ENCODE measurements at places on chromosomes 4 and X.
A peak's percentile ranks its signal among the peaks of the same experiment; 100 is the strongest.

DNA sequence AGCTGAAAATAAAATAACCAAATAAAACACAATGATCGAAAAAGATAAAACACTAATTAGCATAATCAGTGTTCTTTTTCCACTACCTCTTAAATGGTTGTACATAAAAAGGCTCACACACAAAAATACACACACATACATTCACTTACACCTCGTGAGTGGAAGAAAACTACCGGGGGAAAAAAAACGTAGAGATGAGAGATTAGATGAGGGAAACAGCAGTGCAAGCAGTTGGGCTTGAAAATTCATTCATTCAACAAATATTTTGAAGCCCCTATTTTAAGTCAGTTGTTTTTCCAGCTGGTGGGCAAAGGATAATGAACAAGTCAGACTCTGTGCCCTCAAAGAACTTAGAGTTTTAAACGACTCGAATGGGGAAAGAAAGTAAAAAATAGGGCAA lies 1.0 kb downstream of the TBCK start:
- DNase-seq: no peak

GRCh38 chr4:1191621-1192020 lies 19.2 kb upstream of the SPON2 start:
- DNase-seq: no peak

DNA sequence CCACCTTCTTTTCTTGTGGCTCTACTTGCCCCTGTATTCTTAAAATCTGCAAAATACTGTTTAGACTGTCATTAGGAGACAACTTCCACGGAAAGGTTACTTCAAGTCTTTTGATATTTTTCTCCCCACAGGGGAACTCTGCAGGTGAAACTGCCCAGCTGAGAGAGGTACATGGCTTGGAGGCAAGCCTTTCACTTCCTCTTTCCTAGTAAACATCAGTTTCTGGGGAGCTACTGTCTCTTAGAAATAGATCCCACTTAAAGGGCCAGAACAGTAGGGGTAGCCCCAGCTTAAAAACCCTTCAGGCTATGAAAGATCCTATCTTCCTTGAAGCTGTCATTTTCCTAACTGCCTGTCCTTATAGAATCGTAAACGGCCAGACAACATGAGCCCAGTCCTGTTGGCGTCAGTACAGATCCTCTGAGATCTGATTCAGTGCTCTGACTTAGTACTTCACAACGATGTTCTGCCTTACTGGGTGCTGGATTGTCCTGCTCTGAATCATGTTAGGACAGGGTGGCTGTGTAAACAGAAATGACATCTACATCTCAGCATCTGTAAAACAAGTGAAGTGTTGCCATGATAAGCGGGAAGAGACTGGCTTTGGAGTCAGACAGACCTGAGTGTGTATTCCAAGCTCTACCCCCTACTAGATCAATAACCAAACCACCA lies 102.1 kb downstream of the ITIH6 start:
- DNase-seq: no peak

- DNase-seq: no peak
Observed at GRCh38 chr4:146957237-146957636, 11.6 kb upstream of the TTC29 start.

- no peak for DNase-seq
Observed at GRCh38 chr4:105712766-105713165, 4.2 kb downstream of the GSTCD start.

DNA sequence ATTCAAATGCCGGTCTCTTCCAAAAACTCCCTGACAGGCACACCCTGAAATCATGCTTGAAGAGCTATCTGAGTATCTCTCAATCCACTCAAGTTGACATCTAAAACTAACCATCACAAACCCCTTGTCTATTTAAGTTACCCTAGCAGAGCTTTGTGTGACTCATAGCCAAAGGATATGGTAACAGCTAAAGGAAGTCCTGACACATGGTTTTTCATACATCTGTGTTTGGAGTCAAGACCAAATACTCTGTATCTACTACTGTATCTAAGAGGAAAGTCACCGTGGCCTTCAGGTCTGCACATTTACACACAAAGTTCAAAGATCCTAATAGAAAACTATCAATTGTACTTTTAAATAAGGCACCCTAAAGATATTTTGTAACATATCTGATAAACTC lies 239.6 kb upstream of the VCX start:
- no peak for DNase-seq

DNA sequence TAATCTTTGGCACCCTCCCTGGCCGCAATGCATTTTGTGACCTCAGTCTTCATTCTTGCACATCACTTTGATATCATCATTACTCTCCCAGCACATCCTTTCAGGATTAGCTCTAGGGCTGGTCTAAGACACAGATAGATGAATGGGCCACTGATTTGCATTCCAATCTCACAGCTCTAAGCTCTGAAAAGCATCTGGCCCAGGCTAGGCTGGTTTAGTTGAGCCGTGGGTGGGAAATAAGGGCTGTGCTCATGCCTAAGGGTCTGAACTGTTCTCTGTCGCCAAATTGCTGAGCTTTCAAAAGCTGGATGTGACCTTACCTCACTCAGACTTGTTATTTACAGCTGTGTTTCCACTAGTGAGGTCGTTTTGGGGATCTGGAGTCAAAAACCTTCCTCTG lies 30.0 kb upstream of the SLC9A7 start:
- no peak for DNase-seq

DNA sequence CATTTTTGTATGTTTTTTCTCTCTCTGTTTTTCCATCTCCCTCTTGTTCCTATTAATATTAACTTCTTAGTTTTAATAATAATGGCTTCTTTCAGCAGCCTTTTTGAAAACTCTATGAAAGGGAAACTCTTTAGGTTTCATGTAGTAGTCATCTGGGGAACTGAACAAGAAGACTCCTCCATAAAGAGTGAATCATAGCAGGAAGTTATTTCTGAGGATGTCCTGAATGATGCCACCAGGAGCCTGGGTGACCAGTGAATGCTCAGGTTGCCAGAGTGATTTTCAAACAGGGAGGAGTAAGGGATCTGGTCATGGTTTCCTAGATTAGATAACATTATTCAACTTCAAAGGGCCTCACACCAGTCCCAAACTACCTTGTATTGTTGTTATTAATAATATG lies 212.8 kb upstream of the PDE5A start:
- no peak for DNase-seq

- DNase-seq: no peak
Observed at GRCh38 chr4:181168011-181168805, 1075.0 kb upstream of the TENM3 start.

- no peak for DNase-seq
Observed at GRCh38 chr4:84500386-84501201, 1.5 kb upstream of the NKX6-1 start.

DNA sequence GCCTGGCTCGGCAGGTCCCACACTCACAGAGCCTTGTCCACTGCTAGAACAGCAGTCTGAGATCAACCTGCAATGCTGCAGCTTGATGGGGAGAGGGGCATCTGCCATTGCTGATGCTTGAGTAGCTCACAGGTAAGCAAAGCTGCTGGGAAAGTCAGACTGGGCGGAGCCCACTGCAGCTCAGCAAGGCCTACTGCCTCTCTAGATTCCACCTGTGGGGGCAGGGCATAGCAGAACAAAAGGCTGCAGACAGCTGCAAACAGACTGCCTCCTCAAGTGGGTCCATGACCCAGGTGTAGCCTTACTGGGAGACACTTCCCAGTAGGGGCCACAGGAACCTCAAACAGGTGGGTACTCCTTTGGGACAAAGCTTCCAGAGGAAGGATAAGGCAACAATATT lies 110.6 kb upstream of the ADAMTS3 start:
- DNase-seq: no peak

GRCh38 chr4:110613745-110614144 lies 9.1 kb downstream of the PITX2 start:
- no peak for DNase-seq

DNA sequence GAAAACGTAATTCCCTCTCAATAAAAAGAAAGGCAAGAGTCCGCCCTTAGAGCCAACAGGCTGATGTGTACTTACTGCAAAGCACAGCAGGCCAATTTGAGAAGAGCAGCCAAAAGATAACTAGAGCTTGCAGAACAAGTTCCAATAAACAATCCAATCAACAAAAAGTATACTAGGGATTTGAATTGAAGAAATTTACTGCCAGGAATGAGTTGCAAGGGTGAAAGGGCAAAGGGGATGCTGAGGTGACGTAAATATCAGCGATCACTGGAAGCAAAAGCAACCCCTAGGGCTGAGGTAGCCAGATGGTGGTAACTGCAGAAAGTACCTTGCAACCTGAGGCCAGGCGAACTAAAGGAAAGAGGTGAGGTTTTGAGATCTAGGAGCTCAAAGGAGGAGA lies 152.1 kb upstream of the TENM3 start:
- no peak for DNase-seq

DNA sequence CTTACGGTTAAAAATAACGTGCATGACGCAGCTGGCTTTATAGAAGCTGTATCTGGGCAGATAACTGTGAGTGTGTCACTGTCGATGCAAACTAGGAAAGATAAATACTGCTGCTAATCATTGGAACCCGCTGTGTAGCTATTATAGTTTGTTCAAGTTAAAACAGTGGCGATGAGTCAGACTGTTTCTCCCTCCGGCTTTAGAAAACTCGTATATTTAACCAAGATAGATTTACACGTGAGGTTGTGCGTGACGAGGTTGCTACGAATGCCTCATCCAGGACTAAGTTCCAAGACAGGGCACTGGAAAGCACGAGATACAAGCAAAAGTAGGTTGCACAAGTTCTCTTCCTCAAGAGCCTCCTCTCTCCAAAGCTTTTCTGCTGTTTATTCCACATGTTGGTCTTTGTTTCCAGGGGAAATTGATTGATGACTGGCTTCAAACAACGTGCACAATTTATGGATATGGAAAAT lies 270.7 kb downstream of the FBXW7 start:
- DNase-seq: no peak

DNA sequence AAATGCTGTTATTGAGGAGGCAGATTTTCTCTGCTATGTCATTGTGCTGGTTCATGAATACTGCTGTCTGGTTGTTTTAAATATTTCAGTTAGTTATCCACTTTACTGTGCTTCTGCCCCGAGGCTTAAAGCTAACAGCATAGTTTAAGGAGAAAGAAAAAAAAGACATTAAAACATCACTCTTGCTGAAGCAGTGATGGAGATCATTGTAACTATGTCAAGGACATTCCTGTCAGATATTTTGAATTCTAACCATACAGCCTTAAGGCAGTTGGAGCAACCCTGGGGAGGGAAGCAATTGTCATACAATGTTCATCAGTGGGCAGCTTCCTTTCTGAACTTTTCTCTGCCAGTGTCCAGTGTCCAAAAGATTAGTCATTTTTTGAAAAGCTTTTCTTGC lies 199.0 kb upstream of the DDX53 start:
- no peak for DNase-seq

DNA sequence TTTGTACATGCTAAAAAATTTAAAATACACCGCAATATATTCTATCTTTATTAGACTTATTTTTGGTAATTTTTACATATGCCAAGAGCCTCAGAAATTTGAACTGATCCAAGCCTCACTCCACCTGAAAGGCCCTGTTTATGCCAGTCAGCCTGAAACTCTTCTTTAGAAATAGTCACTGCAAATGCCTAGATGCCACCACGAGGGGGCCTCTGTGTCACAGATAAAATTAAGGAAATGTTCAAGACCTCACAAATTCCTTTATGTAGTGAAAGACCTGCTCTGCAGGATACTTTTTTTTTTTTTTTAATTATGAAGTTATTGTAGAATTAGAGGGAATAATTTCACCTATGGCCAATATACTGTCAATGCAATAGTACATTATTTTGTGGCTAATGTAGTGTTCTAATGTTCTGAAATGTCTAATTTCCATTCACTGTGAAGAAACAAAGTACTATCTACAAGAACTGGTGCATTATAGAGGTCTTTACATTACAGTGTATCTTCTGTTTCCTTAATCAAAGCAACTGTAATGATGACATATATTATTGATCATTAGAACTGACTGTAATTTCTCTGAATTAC lies 69.8 kb downstream of the DTHD1 start:
- DNase-seq: peak; percentile 29

DNA sequence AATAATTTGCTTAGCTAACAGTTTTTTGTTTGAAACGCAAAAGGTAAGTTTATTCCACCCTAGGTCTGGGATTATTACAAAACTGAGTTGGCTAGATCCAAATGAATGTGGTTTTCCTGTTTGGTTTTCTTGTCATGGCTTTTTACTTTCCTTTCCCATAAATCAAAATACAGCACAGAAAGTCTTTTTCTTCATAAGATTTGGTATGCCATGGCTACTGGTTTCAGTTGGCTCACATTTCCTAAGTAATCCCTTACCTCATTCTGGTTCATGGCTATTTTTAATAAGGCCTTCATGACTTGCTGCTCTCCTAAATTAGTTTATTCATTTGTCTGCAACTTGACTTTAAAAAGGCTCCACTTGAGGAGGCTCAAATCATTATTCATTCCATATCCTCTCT lies 12.9 kb upstream of the PAK3 start:
- no peak for DNase-seq

GRCh38 chr4:75494563-75494962 lies 19.6 kb downstream of the RCHY1 start:
- no peak for DNase-seq

DNA sequence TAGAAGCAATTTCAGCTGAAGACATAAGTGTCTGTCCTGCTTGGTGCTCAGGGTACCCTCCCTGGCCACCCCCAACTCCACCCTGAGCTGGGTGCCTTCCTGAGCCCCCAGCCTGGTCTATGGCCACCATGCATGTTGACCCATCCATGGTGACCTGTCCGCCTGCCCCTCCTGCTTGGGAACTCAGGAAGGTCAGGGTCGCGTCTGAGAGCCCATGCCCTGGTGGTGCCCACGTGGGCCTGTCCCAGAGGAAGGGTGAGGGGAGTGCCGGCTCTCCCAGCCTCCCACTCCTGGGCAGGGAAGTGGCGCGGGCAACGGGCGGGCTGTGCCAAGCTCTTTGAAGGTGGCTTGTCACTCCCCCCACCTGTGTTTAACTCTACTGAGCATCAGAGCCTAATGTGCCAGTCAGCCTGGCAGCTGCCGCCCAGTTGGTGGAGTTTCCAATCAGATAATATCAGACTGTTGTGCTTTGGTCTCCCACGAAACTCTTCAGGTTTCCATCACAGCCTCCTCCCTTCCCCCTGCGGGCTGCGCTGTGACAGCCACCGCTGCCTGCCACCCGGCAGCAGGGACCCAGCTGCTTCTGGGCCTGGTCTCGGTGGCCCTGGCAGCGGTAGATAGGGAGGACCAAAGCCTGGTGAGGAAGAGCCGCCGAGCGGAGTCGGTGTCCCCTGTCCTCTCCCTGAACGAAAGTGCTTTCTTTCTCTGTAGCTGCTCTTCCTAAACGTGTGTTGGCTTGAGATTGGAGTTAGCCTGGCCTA lies 4.8 kb downstream of the SH3BP2 start:
- DNase-seq: no peak

GRCh38 chr4:2795300-2795892 lies 2.5 kb downstream of the SH3BP2 start:
- DNase-seq: no peak

- no peak for DNase-seq
Observed at GRCh38 chrX:123581586-123581985, 151.3 kb downstream of the THOC2 start.

DNA sequence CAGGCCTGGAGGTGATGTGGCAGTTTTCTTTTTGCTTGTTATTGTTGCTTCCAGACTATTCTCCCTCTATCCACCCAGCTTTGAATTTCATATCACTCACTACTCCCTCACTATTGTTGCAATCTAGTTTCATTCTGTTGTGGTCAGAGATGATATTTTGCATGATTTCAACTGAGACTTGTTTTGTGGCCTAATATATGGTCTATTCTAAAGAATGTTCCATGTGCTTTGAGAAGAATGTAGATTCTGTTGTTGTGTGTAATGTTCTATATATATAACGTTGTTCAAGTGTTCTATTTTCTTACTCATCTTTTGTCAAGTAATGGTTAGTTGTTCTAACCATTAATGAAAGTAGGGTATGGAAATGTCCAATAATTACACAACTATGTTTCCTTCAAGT lies 59.0 kb downstream of the THOC2 start:
- no peak for DNase-seq

- DNase-seq: no peak
Observed at GRCh38 chrX:136812286-136812685, 31.6 kb upstream of the ARHGEF6 start.

All from NK-92 treated with Interleukin-12 subunit alpha and Interleukin-12 subunit beta, amount 100 ng/mL, for 24 hours (cell line).